Left lobe of liver (tissue), 2 donors: ENCODE measurements at places on chromosomes 3 and 15.

DNA sequence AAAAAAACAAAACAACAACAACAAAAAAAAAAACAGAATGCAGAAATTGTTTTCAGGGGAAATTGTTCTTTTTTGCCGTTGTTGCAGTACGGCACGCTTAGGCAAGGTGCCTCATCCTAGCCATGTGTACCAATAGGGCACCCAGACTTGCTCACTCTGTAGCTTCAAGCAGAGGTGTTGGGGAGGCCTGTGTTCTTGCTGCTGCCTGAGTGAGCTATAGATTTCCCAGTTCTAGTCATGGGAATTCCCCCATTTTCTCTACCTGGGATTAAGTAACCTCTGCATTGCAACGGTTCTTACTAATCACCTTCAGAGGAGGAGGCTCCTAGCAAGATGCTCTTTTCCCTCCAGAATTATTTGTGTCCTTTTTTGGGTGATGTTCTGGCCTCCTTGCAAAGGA, 12.9 kb upstream of the PARL start:
- DNase-seq, result no peak

DNA sequence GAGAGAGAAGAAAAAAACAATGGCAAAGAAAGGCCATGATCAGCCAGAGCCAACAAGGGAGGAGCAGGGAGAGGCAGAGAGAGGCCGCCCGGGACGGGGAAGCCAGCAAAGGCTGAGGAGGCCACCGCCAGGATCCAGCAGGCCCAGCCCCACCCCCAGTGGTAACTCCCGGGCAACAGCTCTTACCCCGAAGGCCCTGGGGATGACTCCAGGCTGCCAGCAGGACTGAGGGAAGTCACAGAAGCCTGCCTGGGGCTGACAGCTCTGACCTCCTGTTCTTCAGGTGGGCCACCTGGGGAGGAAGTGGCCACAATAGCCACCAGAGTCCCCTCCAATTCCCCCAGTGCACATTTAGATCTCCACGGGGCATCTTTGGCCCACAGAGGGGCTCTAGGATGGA, 184.3 kb upstream of the LINGO1 start:
- DNase-seq, result no peak

- no peak for DNase-seq
Observed at GRCh38 chr3:193023218-193023617, 105.6 kb upstream of the MB21D2 start.

GRCh38 chr15:61822511-61822910, 237.7 kb downstream of the VPS13C start:
- no peak for DNase-seq

DNA sequence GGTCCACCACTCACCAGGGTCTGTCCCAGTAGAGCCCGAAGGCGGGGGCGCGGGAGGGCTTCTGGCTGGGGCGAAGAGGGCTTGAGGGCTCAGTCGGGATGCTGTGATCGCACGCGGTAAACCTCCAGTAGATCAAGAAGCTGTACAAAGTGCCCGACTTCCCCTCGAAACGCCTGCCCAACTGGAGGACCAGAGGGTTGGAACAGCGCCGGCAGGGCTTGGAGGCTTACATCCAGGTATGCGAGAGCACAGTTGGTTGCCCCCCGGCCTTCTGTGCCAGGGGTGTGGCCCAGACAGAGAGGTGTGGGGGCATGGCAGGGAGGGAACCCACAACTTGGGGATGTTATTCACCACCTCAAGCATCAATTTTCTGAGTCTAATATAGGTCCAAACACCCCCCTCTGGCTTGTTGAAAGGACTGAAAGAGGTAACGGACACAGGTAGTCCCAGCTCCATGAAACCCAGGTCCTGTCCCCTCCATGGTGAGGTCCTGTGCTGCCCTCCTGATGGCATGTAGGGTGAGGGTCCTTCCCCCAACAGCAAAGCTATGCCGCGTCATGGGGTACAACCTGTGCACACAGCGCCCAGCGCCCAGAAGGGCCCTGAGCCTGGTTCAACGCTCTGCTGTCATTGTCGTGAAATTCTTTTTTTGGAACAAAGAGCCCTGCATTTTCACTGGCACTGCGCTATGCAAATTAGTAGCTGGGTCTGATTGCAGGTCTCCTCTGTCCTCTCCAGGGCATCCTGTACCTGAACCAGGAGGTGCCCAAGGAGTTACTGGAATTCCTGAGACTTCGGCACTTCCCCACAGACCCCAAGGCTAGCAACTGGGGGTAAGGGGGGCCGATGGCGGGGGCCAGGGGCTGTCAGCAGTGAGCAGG, 1.2 kb downstream of the SNX22 start:
- DNase-seq, result no peak
